ENCODE measurements at places on chromosomes 5 and 9.

DNA sequence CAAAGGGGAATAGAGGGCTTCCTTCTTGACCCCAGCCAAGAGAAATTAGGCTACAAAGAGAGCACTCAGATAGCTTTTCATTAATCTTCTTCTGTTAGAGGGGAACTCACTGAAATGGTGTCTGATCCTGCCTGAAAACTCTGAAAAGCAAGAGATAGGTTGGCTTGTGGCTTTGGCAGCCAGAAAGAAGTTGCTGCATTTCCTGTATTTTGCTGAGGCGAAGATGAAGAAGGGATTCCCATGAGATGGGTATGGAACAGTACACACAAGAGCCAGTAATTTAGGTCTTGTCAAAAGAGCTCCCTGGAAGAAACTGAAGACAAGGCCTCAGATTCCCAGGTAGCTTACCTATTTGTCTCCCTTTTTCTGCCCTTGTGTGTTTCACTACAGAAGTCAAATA is 120.9 kb upstream of the TARS1 start:
- DNase-seq = no peak

- no peak for DNase-seq
Observed at GRCh38 chr9:103702572-103702971, 391.5 kb upstream of the SMC2 start.

- no peak for DNase-seq
Observed at GRCh38 chr9:18721995-18722310, 248.0 kb downstream of the ADAMTSL1 start.

GRCh38 chr5:7793895-7794294 is 57.0 kb downstream of the CFAP90 start:
- DNase-seq = no peak

GRCh38 chr5:1380011-1380817 is 35.3 kb upstream of the CLPTM1L start:
- peak; percentile 31 for DNase-seq

- no peak for DNase-seq
Observed at GRCh38 chr9:93595861-93596365, 19.5 kb downstream of the PHF2 start.

- DNase-seq = no peak
Observed at GRCh38 chr5:150058480-150059126, 27.8 kb downstream of the CSF1R start.

- DNase-seq = peak; percentile 27
Observed at GRCh38 chr9:105881654-105882349, 187.5 kb downstream of the TMEM38B start.

DNA sequence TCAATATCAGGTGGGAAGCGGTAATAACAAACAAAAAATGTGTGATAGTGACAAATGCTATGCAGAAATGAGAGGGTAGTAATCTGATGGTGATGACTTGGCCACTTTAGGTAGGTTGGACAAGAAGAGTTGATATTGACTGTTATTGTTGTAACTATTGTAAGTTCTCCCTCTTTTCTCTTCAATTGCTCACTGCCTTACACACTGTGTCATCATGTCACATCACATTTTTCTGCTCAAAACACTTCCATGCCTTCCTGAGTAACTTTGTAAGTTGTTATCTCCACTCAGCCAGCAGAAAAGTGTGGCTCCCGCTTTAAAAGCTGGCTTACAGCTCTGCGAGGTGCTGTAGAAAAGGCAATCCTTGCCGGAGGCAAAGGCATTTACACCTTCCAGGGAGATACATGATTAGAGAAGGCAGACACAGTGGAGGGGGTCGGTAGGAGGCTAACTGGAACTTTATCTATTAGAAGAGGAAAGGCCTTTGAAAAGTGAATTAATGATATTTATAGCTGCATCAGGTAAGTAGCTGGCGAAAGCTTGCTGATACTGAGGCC is 85.2 kb upstream of the CLINT1 start:
- DNase-seq = no peak

- no peak for DNase-seq
Observed at GRCh38 chr5:56070851-56071465, 76.2 kb upstream of the IL6ST start.

GRCh38 chr5:178394074-178394473 is 161.5 kb upstream of the PHYKPL start:
- DNase-seq = no peak

DNA sequence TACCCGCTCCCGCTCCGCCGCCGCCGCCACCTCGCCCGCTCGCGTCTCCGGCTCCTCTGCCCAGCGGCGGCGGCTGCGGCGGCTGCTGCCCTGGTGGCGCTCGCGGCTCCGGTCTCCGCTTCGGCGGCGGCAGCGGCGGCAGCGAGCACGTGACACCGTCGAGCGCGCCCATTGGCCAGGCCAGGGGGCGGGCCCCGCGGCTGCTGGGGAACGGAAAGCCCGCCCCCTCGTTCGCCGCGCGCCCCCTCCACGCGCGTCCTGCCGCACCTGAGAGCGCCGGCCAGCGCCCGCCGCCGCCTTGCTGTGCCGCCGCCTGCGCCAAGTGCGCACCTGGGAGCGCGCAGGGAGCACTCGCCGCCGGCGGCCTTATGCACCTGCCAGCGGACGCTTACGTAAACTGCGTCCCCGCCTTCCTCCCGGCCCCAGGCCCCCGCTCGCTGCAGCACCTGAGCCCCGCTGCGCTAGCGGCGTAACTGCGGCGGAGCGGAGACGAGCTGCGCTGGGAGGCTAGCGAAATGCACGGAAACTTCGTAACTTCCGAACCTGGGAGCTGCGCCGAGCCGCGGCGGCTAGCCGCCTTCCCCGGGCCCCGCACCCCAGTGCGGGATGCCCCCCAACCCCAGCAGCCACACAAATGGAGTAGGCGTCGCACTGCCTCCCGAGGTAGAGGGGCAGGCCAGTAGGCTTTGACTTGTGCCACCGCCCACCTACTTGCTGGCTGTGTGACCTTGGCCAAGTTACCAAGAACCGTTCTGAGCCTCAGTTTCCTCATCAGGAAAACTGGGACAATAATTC is at the start of gene STRBP:
Gene STRBP, minus strand, starts transcription at position 122 of the 795 bp plus-strand sequence. CDS start 84,452 bp downstream, outside the sequence.
- peak; percentile 90 for DNase-seq

DNA sequence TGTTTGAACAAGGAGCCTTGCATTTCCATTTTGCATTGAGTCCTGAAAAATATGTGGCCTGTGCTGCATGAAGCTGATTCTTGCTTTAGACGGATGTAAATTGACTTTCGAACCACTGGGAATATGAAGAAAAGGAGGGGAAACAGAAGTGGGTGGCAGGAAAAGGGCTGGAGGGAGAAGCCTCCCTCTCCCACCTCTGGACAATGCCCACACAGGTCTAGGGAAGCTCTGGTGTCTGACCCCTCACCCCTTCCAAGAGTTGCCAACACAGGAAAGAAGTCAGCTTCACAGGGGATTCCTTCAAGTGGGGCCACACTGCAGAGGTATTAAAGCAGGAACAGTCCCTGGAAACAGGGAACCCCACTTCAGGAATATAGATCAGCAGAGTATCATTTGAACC is 52.2 kb downstream of the ZNF366 start:
- no peak for DNase-seq

DNA sequence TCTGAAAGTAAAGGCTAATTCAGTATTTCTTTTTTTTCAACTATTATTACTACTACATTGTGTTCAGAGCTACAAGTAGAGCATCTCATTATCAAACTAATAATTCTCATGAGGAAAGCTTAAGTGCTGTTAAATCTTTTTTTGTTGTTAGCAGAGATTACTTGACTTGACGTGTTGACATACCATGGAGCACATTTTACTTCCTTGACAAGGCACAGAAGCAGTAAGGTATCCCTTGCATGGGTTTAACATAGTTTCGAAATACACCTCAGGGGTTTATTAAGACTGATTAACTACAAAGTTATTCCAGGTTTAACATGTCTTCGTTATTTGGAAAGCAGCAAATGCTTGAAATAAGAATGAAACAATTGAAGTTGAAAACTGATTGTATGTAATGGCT is 7.0 kb downstream of the SPDL1 start:
- no peak for DNase-seq

DNA sequence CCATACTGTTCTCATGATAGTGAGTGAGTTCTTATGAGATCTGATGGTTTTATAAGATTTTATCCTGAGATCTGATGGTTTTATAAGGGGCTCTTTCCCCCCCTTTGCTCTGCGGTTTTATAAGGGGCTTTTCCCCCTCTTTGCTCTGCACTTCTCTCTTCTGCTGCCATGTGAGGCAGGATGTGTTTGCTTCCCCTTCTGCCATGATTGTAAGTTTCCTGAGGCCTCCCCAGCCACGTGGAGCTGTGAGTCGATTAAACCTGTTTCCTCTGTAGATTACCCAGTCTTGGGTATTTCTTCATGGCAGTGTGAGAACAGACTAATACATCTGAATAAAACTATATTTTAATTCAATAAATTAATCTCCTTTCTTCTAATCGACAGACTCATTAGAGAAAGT is 64.9 kb upstream of the ZSWIM6 start:
- no peak for DNase-seq

- DNase-seq = no peak
Observed at GRCh38 chr5:32951003-32951402, 239.9 kb downstream of the NPR3 start.

DNA sequence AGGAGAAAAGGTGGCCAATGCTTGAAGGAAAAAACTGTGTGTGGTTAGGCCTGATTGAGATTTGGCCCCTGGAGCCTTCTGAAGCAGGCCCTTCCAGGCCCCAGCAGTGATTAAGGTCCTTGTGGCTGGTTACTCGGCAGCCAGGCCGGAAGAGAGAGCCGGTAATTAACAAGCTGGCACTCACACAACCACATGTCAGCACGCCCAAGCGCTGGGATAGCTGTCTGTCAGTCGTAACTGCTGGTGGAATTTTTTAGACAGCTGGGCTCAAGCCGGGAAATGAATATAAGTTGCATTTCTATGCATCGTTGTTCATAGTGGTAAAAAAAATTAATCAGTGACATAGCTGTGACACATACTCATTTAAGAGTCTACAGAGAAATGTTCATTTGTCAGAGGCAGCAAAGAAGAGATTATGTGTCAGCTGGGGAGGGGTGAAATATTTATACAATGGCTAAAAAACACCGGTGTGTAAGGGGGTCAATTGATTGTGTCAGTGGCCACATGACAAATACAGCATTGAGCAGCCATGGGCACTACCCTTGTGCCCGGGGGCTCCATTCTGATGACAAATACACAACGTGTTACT is 13.7 kb upstream of the ARAP3 start:
- no peak for DNase-seq

GRCh38 chr5:32589416-32589815 is 4.1 kb downstream of the SUB1 start:
- no peak for DNase-seq

DNA sequence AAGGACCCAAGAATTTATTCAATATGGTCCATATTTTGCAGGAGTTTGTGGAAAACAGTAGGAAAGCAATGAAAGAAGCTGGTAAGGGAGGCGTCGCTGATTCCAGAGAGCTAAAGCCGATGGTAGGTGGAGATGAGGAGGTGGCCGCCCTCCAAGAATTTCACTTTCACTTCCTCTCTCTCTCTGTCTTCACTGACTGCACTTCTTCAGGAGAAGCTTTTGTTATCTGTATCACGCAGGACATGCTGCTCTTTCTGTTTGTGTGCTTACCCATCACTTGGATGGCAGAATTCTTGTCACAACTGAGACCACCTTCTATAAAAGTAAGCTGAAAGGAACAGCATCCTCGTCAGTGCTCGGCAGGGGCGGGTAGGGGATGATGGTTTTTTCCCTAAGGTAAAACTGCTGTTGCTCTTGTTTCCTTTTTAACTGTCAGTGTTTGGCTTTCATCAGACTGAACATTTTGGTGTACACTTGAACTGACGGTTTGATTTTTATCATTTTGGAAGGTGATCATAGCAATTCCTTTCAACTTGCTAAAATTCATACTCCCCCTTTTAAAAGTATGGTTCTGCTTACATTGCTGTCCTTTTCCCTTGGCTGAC is 62.4 kb upstream of the FSD1L start:
- no peak for DNase-seq

GRCh38 chr9:131072107-131072870 is 24.0 kb upstream of the AIF1L start:
- no peak for DNase-seq

- DNase-seq = no peak
Observed at GRCh38 chr5:128002425-128002824, 81.1 kb upstream of the SLC12A2 start.

DNA sequence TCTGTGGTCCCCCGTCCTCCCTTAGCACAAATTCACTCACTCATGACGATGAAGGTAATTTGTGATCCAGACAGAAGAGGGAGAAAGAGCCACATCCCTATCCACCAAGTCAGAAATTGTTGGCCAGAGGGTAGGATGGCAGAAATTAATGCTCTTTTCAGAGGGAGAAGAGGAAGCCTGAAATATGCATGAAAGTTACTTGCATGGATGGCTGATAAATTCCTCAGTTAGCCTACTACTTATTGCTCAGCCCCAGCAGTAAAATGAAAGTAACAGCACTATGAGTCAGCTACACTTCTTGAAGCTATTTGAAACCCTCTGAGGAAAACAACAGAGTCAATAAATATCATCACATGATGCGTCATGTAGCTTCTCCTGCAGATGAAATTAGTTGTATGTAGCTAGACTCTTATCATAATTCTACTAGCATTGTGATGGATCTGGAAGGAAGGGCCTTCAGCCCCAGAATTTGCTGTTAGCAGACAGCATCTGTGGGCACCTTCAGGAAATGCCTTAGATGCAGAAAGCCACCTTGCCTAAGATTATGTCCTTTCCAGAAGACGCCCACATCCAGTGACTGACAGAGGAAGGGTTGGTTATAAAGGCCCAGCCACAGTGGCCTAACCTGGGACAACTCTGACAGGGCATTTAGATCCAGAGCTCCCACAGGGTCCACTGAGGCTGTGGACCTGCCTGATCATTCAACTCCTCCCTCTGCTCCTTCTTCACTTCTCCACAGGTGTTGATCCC is 81.2 kb upstream of the CCDC112 start:
- no peak for DNase-seq

GRCh38 chr9:89160806-89161205 is 17.8 kb downstream of the SHC3 start:
- no peak for DNase-seq

GRCh38 chr9:126499005-126499910 is 114.5 kb upstream of the LMX1B start:
- DNase-seq = peak; percentile 28

DNA sequence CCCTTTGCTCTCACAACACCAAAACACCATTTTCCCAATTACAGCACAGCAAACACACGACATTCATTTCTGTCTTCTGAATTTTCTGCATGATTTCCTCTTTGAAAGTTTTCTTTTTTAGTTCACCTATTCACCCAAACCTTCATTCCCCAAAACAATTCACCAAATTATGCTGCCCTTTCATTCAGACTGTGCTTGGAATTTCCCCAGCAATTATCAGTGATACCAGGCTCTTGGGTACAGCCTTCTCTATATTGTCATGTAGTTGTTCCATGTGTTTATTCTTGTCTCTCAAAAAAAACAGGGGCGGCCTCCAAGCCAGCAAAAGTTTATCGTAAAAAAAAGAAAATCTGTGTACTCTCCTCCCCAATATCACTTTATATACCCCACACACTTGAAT is 9.0 kb upstream of the LIX1 start:
- no peak for DNase-seq

DNA sequence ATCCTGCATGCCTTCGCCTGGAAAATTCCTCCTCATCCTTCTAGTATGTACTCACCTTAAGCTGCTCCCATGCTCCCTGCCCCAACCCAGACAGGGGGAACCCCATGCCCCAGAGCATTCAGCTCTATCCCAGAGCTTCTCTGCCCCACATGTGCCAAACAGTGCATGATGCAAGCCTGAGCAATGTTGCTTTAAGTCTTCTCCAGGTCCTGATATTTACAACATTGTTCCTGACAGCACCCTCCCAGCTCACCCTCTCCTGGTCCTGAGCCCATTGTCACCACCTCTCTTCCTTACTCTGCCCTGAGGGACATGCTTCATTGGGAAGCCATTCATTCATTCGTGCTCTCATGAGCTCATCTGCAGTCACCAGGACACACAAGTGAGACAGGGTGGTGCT is 23.4 kb upstream of the BARX1 start:
- DNase-seq = no peak

All from effector CD4-positive, alpha-beta T cell (primary cell).